ENCODE measurements at places on chromosomes 11 and 22.

DNA sequence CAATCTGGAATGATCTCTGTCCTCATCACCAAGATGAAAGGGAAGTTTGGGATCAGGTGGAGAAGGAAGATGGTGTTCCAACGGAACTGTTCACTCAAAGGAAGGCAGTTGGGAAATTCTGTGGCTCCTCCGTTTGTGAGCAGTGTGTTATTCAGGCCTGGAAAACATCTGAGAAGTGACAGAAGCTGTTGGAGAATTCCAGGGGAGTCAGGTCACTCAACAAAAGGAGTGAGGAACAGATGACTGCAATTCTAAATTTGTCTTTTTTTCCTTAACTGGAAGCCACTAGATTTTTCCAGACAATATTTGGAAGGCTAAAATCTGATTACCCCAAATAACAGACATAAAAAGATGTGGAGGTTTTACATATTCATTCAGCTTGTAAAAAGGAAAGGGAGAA lies 107.8 kb downstream of the CD44 start:
- no peak for DNase-seq

- DNase-seq: no peak
These were observed 236.8 kb downstream of the MN1 start for GRCh38 chr22:27564806-27565205.

- peak; percentile 71 for DNase-seq
These were observed at the start of gene TOMM22 for GRCh38 chr22:38681582-38682335. Gene TOMM22 (plus strand): TSS chr22:38681957. CDS start chr22:38681979, 22 bp downstream.

DNA sequence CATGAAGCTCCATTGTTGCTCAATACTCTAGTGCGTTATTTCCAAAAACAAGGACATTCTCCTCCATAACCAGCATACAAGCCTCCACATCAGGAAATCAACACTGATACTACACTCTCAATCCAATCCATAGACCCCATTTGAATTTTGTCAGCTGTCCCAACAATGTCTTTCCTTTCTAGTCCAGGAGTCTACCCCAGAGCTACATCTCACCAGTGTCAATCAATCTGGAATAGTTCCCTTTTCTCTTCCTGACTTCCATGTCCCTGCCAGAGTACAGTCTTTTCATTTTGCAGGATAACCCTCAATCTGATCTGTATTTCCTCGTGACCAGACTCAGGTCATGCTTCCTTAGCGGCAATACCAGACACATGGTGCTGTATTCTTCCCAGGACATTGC lies 43.0 kb downstream of the TCF20 start:
- DNase-seq: no peak

- DNase-seq: no peak
These were observed 28.8 kb upstream of the CCDC188 start for GRCh38 chr22:20179455-20180244.

- DNase-seq: peak; percentile 63
These were observed 37.3 kb upstream of the RBFOX2 start for GRCh38 chr22:36065775-36066544.

DNA sequence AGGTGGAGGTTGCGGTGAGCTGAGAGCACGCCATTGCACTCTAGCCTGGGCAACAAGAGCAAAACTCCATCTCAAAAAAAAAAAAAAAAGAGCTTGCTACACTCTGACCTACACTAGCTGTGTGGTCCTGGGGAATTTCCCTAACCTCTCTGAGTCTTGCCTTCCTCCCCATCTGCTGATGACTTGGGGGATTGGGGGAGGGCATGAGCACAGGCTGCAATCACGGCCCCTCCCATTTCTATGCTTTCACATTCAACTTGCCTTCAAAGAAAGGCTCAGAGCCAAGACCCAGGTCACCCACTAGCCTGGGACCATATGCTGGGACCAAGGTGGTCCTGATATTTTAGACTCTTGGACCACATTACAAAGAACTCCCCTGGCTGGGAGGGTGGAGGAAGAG lies 39.8 kb upstream of the TEF start:
- no peak for DNase-seq

DNA sequence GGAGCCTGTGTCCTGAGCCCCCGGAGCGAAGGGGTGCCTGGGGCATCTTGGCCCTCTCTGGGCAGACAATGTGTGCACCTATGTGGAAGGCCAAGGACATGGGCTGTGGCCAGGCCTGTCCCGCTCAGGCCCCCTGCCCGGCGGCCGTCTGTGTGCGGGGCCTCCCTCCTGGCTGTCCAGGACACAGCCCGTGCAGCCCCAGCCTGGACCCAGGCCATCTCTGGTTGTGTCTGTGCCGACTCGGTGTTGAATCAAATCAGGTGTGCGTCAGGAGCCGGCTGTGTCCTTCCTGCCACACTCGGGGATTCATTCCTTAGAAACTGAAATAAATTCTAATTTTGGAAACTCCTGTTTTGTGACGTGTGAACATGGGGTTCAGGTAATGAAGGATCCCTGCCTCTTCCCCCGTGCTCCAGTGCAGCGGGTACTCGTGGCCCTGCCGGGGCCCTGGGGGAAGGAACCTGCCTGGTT lies 1.5 kb upstream of the SELENOO start:
- DNase-seq: no peak

GRCh38 chr22:50530877-50531545 lies 1.2 kb upstream of the TYMP start:
- peak; percentile 33 for DNase-seq

DNA sequence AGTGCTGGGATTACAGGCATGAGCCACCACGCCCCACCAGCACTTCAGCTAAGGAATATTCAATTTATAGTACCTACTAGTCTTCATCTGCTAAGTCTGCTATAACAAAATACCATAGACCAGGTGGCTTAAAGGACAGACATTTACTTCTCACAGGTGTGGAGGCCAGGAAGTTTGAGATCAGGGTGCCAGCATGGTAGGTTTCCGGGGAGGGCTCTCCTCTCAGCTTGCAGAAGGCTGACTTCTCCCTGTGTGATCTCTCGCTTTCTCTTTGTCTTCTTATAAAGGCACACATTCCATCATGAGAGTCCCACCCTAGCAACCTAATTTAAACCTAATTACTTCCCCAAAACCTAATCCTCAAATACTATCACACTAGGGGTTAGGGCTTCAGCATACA lies 433.0 kb downstream of the INSC start:
- DNase-seq: no peak

- DNase-seq: no peak
These were observed 249.0 kb upstream of the LUZP2 start for GRCh38 chr11:24247846-24248245.

DNA sequence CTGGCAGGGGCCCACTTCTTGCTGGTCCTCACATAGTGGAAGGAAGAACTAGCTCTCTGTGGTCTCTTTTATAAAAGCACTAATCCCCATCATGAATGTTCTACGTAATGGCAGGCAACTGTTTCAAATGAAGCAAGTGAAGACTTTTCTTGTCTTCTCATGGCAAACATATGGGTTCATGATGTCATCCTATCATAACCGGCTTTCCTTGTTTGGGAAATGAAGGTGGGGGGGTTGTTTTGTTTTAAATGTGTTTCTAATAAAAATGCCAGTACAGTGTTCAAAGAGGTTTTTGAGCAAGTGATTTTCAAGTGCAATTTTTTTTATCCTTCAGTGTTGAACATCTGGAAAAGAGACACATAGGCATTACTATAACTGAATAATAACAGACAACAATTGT lies 33.4 kb downstream of the REXO2 start:
- no peak for DNase-seq

- no peak for DNase-seq
These were observed 600.5 kb upstream of the TENM4 start for GRCh38 chr11:80041136-80042000.

DNA sequence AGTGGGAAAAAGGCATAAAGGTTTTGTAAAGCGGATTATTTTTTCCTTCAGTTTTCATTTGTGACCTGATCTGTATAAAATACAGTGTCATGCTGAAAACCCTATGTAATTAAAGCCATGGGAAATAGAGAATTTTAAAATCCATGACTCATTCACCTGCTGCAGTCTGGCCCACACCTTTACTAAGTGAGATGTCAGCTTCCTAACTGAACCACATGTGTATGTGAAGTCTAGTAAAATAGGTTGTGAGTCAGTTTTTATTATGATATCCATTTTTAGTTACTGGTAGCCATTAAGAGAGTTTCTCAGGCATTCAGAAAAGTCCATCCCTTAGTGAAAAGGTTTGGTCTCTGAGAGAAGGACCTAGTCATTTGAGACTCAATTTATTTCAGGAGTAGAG lies 60.9 kb downstream of the TRIM44 start:
- DNase-seq: no peak

- DNase-seq: no peak
These were observed 2.0 kb upstream of the PRDM11 start for GRCh38 chr11:45144126-45145082.

DNA sequence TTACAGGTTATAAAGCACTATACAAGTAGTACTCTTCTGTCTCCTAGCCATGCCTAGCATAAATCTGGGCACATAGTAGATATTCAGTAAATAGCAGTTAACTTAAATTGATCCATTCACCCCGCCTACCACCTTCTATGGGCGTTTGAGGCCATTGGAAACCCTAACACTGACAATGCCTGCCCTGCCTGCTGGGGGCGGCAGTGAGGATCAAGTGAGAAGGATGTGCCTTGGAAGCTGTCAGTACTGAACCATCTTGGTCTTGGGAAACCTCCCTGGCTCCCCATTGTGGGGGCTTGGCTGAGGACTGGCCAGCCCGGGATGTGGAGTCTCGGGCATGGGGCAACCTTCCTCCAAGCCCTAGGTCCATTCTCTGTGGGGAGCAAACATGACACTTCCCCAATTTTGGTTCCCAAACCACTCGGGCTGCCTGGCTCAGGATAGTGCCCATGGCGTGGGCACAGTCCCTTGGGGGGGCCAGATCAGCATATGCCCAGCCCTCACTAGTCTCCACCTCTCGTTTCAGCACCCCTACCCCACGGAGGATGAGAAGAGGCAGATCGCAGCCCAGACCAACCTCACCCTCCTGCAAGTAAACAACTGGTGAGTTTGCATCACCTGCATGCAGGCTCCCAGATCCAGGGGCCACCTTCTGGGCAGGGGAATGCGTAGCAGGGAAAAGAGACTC lies 67.4 kb downstream of the FEZ1 start:
- no peak for DNase-seq

- no peak for DNase-seq
These were observed 25.0 kb upstream of the SUSD2 start for GRCh38 chr22:24156141-24156912.

DNA sequence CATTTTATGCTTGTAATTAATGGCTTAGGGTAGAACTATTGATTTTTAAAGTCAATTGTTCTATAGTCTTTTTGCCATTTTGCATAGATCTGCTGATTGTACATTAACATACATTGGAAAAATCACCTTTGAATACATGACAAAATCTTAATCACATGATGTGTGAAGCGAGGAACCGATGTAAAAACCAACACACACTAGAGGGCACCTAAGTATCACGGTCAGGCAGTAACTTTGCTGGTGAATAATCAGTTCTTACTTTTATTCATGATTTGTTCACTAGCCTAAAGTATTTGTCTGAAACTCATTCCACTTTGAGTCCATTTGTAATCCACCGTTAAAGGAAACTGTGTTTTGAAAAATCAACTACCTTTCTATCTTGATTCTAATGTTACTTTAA lies 28.2 kb downstream of the JHY start:
- no peak for DNase-seq

DNA sequence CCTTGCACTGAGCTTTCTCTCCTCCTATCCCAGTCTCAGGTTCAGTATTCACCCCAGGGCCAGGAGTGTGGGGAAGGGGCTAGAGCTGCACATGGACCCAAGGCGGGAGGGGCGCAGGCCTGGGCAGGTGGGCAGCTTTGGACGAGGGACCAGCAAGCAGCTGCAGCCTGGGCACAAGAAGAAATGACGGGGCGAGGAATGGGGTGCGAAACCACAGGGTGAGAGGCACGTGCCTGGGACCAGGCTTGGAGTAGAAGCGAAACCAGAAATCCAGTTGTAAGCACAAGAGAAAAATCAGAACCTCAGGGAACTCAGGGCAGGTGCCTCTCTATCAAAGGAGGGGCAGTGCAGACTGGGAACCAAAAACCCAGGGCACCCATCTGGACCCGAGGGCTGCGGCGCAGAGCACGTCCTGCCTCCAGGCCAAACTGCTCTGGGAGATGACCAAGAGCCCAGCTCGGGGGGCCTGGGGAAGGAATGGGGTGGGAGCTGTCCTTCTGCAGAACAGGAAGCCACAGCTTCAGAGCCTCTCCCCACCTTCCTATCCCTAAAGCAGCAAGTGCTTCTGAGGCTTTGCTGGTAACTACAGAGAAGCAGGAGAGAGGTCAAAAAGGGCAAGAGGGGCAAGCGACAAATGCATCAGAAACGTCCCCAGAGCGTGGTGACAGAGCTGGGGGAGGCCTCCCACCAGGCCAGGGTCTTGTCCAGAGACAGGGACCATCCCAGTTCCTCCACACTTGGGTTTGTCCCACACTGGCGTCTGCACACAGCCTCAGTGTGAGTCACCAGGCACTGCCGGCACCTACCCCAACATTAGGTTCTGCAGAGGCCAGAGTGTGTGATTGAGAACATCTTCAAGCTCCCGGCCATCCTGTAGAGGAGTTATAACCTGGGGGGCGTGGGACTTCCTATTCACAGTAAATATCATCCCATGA lies 18.3 kb upstream of the TMPRSS4 start:
- DNase-seq: no peak

DNA sequence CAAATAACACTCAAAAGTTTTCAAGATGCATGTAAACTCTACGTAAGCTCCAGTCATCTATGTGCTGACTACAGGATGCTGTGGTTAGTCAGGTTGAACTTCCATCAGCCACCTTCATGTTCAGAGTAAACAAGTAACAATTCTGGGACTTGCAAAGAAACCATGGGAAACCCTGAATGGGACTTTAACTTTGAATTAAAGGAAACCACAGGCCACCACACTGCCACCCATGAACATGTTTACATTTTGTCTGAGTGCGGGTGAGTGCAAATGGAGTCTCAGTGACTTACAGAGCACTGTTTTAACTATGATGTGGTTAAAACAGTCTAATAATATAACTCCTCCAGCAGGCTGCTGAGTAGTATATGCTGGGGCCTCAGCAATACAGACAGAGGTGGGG lies 12.9 kb upstream of the SYTL2 start:
- no peak for DNase-seq

DNA sequence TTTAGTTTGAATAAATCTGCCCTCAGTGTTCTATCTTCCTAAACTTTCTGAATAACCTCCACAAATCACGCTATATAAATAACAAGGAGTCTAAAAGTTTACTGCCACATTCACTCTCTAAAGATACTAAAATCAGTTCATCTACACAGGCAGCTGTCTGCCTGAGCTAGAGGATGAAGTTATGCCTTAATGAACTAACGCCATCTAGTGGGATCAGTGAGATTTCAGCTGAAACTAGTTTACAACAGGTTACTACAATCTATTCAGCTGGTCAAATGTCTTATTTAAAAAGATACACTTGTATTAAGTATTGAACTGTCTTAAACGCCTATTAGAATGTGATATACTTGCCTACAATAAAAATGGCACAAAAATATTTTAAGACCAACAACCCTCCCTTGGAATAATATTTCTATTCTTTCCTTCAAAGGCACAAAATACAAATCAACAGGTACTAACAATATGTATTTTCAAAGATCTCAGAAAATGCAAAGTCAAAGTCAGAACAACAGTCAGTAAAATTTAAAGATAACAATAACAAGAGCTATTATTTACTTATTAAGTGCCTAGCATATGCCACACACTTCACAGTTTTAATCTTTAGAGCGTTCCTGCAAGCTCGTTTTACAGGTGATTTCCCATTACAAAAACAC lies 84.1 kb downstream of the LARGE2 start:
- DNase-seq: peak; percentile 61

Data from RCC 7860 (cell line).